Stromal cell of bone marrow (primary cell): ENCODE measurements at places on chromosomes 1 and 21.

GRCh38 chr1:177355575-177355974, 184.8 kb downstream of the BRINP2 start:
- peak; percentile 17 for DNase-seq

DNA sequence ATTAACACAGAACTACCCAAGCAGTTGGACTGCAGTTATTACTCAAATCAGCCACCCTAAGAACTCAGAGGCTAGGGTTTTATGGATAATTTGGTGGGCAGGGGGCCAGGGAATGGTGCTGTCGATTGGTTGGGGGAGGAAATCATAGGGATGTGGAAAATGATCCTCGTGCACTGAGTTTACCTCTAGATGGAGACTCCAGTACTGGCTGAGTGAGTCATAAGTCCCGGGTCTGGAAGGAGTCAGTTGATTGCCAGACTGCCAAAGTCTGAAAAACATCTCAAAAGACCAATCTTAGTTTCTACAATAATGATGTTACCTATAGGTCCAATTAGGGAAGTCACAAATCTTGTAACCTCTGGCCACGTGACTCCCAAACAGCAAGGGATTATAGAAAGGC, 257.5 kb upstream of the PRMT6 start:
- peak; percentile 33 for DNase-seq

DNA sequence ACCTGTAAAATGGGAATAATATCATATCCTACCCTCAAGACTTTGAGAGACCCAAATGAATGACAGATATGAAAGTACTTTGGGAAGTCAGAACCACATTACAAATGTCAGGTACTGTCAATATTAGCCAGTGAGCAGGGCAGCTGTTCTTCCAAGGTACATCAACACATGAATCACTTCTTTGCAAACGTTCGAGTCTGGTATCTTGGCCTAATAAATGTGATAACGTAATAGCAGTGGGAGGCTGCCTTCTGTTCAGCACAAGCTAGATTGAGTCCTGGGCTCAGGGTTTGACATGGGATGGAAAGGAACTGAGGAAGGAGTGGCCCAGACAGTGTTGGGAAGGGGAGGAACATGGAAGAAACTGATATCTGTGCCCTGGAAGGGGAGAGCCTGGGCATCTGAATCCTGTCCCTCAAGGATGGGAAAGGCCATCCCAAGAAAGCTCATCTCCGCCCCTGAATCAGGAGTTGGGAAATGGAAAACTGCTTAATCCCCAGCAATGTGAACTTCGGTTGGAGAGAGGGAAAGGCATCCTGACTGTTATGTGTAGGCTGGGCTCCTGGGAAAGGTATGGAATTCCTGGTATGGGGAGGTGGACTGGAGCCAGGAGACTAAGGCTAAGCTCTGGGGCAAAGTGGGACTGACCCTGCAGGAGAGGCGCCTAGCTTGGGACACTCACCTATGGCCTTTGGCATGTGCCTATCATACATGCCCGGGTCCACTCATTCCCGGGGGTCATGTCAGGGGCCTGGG, 14.3 kb downstream of the KCNC4 start:
- no peak for DNase-seq

DNA sequence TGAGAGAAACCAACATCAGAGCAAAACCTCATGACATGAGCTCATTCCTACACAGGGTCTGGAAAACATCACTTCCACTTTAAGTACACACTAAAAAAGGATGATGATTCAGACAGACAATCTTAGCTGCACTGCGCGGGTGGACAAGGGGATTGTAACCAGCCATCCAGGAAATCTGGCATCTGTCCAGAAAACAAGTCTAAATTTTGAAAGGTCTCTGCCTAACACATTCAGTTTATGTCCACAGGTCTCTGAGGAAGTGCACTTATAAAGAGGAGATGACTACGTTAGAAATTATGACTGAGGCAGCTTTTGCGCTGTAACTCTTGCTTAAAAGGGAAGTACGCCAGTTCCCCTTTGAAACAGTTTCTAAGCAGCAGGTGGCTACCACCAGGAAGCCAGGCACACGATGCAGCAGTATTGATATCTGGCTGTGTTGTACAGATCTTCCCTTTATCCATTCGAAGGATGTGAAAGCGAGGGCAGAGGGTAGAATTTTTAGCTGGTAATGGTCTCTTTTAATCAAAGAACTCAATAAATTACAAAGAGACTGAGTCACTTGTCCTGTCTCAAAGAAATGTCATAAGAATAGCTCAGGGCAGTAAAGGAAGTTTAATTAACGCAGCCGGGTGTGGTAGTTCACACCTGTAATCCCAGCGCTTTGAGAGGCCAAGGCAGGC, 128.0 kb downstream of the SETD4 start:
- DNase-seq: peak; percentile 75
